Vein endothelial cell (primary cell): ENCODE measurements at places on chromosomes 3 and 15. TPM values are rescaled to one million over a fixed set of nuclear protein-coding genes. Genes with fewer than 3 reads are reported as not detected.

The THBS1 gene
- 11,178 and 12,995 TPM in 2 replicates for total RNA-seq

The ZSCAN2 gene
- total RNA-seq, result 13.4 and 14.5 TPM in 2 replicates

The ISLR2 gene
- total RNA-seq, result not detected in 2 replicates

The CX3CR1 gene
- total RNA-seq, result not detected in 2 replicates

The LARP6 gene
- total RNA-seq, result 12.1 and 14.7 TPM in 2 replicates

The GOLGA6A gene
- total RNA-seq, result not detected in 2 replicates

The LRRIQ4 gene
- total RNA-seq, result under 0.01 and 0.19 TPM in 2 replicates

The HRG gene
- total RNA-seq, result not detected in 2 replicates

The ERICH6 gene
- total RNA-seq, result not detected in 2 replicates

The LCMT2 gene
- 5.6 and 7.3 TPM in 2 replicates for total RNA-seq

The MST1R gene
- total RNA-seq, result 0.29 and 0.33 TPM in 2 replicates

The ZNF774 gene
- total RNA-seq, result 0.98 and 1.4 TPM in 2 replicates

The GABRR3 gene
- not detected in 2 replicates for total RNA-seq

The ONECUT1 gene
- total RNA-seq, result not detected in 2 replicates

The MOBP gene
- total RNA-seq, result 0.19 and 0.65 TPM in 2 replicates

The GRK7 gene
- total RNA-seq, result not detected in 2 replicates

The HDC gene
- not detected in 2 replicates for total RNA-seq

The COL6A6 gene
- under 0.01 TPM in 1 of 2 replicates, not detected in the other for total RNA-seq

The LEKR1 gene
- 0.33 and 0.48 TPM in 2 replicates for total RNA-seq

The TTBK2 gene
- total RNA-seq, result 11.7 and 14.7 TPM in 2 replicates

The NPAP1 gene
- total RNA-seq, result not detected in 2 replicates

The SERINC4 gene
- under 0.01 TPM in 1 of 2 replicates, not detected in the other for total RNA-seq

The RYR3 gene
- under 0.01 TPM in 1 of 2 replicates, not detected in the other for total RNA-seq

The CIDEC gene
- not detected in 2 replicates for total RNA-seq

The MAP2K5 gene
- 5.2 and 7.8 TPM in 2 replicates for total RNA-seq

The UCN2 gene
- not detected in 2 replicates for total RNA-seq

The DCUN1D1 gene
- 20.9 and 30.5 TPM in 2 replicates for total RNA-seq

The ISLR gene
- total RNA-seq, result under 0.01 and 0.76 TPM in 2 replicates

The CIB2 gene
- total RNA-seq, result 1.2 and 2.9 TPM in 2 replicates

The FSTL1 gene
- 475 and 666 TPM in 2 replicates for total RNA-seq

The POU1F1 gene
- total RNA-seq, result not detected in 2 replicates

The ANKRD63 gene
- total RNA-seq, result not detected in 2 replicates

The DNASE1L3 gene
- total RNA-seq, result 0.65 TPM in 1 of 2 replicates, not detected in the other

The SYNPR gene
- not detected in 2 replicates for total RNA-seq

The MON1A gene
- 16.7 and 19.3 TPM in 2 replicates for total RNA-seq

The SENP8 gene
- 1.3 TPM in 2 replicates for total RNA-seq

The LRRC15 gene
- under 0.01 TPM in 1 of 2 replicates, not detected in the other for total RNA-seq

The SENP5 gene
- 42.5 and 54.0 TPM in 2 replicates for total RNA-seq

The FGF7 gene
- total RNA-seq, result 0.19 and 0.98 TPM in 2 replicates

The EFCC1 gene
- 1.3 and 2.3 TPM in 2 replicates for total RNA-seq

The DLEC1 gene
- total RNA-seq, result under 0.01 TPM in 1 of 2 replicates, not detected in the other

The CCR9 gene
- total RNA-seq, result not detected in 2 replicates

The POC1A gene
- 3.9 and 6.4 TPM in 2 replicates for total RNA-seq

The NUP210 gene
- 0.29 and 1.3 TPM in 2 replicates for total RNA-seq
